OCI-LY7 (cell line): ENCODE measurements at places on chromosomes 11 and 22.

GRCh38 chr11:72233056-72233772 lies 8.6 kb downstream of the INPPL1 start:
- no peak for DNase-seq

DNA sequence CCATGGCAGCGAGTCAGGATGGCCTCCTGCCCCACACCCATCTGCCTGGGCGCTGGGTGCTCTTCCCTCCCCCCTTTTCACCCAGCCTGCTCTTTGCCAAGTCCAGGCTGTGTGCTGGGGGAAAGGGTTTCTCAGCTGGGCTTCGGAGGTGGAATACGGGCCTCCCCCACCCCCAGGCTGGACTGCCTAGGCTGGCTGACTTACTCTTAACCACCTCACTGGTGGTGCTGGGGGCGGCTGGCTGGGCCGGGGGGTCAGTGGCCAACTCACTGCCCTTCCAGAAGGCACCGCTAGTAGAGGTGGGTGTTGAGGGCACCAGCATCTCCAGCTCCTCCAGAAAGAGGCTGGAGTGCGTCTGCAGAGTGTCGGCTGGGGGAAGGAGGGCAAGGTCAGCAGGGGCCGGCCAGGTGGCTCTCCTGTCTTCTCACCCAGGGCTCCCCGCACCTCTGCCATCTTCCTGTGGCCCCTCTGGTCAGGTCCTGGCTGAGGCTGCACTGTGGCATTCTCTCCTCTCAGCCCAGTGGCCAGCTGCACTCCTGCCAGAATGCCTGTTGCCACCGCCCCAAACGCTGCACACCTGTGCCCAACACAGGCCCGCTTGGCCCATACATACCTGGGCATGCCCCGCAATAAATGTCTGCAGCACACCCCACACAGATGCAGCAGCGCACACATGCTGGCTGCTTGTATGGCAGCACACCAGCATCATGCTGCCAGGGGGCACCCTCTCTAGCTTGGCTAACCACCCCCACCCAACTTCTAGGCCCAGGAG lies 9.7 kb downstream of the PITPNM1 start:
- no peak for DNase-seq

DNA sequence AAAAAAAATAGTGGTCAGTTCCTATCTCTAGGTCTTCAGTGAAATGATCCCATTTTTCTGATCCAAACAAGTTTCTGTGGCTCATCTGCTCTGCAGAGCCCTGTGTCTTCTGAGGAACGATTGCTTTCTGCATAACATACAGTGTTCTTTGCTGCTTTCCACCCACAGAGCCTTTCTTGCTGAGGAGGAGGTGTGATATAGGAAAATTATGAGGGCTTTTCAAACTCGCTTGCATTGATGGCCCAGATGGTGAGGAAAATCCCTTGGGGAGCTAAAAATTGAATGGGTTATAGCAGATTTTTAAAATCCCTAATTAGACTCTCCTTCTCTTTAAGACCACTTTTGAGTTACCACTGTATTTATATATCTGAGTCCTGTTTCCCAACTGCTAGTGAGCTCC lies 31.3 kb downstream of the JAM3 start:
- no peak for DNase-seq

DNA sequence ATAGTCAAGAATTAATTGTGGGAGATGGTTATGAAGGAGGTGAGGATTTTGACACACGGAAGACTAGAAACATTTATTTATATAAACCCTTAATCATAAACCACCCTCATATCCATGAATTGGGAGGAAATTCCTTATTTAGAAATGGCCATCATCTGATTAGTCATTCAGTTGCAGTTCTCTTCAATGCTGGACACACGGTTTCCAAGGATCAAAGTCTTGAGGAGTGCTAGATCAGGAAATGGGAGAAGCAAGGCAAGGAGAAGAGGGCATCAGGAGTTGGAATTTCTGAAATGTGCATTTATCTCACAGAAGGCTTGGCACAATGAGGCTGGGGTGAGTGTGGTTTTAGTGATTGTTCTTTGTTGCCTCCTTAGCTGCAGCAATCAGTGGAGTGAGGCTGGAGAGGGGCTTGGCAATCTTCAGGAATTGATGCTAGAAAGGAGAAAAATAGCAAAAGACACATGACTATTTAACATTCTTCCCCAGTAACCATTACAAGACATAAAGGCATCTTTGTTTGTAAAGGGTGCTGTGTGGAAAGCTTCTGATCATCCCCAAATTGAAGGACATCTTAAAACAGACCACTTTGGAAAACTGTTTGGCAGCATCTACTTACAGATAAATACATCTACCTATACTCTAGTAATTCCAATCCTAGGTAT lies 21.6 kb upstream of the GDPD4 start:
- DNase-seq, result no peak

- no peak for DNase-seq
These were observed 34.5 kb downstream of the RPUSD4 start for GRCh38 chr11:126176853-126177470.

GRCh38 chr11:20197881-20198280 lies 37.6 kb upstream of the DBX1 start:
- no peak for DNase-seq

DNA sequence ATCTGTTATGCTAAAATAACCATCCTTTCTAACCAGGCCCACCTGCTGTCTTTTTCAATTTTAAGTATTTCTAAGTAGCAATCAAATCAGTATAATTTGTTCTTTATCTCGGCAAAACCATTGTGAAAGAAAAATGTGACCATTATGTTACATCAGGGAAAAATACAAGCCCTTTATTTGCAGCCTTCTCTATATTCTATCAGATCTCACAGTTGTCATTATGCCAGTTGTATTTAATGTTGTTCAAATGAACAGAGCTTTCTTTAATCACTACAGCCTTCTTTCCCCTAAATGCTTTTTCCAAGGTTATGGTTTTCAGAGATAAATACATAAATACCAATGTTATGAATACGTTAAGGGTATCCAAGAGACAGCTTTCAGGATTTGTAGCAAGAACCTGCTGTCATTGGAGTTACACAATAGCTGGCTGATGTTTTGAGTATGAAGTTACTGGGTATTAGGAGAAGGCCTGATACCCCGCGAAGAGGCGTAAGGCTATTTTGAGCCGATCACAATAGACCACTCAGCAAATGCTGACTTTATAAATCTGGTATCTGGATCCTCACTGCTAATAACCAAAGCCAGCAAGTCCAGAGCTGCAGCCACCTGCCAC lies 406.3 kb downstream of the CADM1 start:
- DNase-seq, result no peak

GRCh38 chr22:23013612-23014011 lies 56.7 kb upstream of the GNAZ start:
- no peak for DNase-seq

GRCh38 chr11:3104961-3105790 lies 48.0 kb upstream of the CARS1 start:
- no peak for DNase-seq

DNA sequence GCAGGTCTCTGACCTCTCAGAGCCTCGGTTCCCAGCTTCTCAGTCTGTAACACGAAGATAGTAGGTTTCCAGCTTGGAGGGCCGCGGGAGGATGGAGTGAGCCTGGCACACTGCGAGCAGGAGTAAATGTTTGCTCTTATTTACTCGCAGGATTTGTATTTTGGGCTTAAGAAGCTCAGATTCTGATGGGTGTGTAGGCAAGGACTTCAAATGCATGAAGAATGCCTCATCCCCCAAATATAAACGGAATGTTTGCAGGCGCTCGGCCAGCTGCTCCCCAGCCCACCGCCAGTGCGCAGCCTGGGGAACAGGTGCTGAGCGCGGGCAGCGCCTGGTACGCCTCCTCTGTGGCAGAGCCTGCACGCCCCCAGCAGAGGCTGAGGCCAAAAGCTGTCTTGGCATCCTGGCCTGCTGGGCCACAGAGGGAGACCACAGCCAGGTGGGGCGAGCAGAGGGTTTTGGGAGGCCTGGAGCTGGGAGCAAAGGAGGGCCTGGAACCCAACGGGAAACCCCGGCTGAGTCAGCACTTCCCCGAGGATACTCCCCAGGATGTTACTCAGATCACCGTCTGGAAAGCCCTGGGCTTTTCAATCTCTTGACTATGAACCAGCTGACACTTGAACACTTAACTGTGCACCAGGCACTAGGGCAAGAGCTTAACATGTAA lies 9.4 kb downstream of the EHD1 start:
- DNase-seq, result peak; percentile 77

DNA sequence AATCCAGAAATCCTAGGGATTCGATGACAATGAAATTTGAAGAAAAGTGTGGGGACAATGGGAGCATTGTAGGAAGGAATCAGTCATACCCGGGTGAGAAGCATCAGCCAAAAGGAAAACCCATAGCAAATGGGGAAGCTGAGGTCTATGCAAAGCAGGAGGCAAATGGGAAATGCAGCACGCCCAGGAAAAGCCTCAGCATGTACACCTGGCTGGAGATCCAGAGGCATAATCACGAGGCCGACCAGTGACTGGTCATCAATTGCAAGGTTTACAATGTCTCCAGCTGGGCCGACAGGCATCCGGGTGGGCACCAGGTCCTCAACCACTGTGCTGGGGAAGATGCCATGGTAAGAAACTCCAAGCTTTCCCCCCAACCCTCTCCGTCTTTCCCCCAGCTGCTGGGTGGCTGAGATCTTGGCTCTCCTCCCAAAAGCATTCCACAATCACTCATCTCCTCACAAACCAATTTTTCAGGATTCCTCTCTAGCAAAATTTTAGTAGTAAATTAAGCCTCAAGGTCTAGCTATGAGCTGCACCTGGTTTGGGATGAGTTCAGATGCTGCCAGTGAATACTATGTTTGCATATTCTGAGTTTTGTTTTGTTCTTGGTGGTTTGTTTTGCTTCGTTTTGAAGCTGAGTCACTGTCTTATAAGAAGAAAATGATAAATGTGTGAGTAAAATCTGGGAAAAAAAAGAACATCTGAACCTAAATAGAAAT lies 98.0 kb upstream of the OR5AK2 start:
- no peak for DNase-seq

DNA sequence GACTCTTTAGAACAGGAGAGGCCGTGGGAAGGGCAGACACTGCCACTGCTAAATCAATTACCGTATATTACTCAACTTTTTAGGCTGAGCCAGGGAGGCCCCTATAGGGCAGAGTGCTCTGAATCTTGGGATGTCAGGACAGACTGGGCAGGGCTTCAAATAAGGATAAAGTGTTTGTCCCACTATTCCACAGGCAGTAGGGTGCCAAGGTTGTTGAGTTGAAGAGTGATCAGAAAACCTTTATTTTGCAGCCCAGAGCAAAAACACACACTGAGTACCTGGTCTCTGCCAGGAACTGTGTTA lies 1.6 kb upstream of the B4GAT1 start:
- DNase-seq, result no peak

DNA sequence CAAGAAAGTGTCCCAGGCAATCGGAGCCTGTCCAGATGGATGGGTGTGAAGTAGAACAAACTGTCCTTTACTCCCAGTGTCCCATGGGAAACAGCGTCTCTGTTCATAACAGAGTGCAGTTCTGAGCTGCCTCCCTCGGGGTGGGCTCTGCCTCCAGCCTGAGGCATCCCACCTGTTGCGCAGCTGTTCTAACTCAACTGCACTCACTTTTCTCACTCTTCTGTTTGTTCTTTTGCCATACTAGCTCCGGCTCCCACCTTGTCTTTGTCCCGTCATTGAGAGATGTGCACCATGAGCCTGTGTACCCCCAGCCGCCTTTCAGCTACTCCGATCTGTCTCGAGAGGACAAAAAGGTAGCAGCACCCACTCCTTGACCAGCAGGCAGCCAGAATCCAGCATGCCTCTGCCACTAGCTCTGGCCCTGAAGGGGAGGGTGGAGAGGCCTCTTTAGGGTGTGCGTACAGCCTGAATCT lies 20.7 kb upstream of the CDC42EP2 start:
- no peak for DNase-seq

- DNase-seq, result no peak
These were observed 1.5 kb upstream of the BAIAP2L2 start for GRCh38 chr22:38111925-38112355.

DNA sequence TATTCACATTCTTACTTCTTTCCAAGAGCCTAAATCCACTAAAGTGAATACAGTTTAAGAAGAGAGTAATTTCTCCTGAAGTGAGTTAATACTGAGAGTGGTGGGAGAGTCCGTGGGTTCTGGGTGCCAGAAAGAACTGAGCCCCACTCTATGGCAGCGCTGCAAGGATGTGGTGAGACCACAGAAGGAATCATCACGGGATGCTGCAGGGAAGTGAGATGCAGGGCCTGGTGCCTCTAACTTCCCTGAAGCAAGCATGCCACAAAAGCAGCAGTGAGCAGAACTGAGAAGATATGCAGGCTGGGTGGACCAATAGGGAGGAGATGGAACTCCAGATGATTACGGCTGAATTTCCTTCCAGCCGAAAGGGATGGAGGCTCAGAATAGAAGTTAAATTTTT lies 5.0 kb upstream of the MMP12 start:
- DNase-seq, result no peak

GRCh38 chr22:40727964-40728615 lies 48.8 kb downstream of the MCHR1 start:
- no peak for DNase-seq
